ENCODE measurements at places on chromosomes 4 and X.

DNA sequence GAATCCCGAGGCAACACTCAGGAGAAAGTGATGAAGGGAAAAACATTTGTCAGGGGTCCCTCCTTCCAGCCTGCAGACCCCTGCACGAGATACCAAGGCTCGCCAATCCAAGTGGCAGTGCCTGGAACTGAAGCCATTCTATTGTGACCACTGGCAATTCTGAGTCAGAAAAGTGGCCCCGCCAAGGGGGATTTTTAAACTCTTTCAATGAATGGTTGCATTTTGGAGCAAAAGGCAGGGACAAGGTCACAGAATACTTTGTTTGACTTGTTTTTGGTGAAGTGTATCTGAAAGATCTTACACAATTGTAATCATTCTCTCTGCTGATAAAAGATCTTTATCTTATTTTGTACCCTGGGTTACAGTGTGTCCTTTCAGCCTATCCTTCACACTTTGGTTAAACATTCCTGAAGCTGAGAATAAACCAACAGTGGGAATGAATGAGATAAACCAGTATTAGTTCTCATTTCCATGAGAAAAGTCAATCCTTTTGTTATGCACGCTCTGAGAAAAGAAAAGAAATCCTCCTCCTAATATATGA lies 115.9 kb upstream of the PDLIM3 start:
- no peak for DNase-seq

DNA sequence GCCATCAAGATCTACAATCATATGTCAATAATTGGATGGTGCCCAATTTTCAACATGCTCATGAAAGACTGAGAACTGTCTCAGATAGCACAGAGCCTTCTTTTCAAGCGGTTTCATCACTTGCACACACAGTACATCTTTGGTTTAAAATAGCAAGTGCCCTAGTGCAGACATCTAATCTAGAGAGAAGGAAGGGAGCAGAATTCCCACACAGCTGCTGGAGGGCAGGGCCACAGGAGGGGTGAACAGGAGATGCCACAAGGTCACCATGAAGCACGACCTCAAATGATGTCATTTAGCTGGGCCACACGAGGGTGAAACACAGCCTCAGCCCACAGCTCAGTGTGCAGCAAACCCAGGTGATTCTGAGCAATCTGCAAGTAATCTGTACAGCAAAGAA lies 24.3 kb downstream of the LEF1 start:
- no peak for DNase-seq

GRCh38 chr4:71855944-71856343 lies 72.1 kb upstream of the GC start:
- DNase-seq: no peak

DNA sequence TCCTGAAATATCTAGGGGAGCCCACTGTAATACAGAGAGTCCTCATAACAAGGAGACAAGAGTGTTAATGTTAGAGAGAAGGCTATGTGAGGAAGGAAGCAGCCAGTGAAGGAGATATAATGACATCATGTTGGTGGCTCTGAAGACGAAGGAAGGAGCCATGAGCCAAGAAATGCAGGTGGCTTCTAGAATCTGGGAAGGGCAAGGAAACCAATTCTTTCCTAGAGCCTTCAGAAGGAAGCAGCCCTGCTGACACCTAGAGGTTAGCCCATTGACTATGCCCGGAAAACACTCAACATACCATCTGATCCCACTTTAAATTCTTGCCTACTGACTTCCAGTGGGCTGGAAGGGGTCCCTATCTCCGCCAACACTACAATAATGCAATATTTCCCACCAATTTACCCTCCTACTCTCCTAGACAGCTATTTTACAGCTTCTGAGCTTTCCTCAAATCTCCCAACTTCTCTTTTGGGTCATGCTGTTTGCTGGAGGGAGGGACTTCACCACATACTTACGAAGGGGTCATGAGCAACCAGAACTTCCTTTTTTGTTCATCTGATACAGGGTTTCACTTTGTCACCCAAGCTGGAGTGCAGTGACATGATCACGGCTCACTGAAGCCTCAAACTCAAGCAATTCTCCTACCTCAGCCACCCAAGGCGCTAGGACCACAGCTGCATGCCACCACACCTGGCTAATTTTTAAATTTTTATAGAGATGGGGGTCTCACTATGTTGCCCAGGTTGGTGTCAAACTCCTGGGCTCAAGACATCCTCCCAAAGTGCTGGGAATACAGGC lies 25.2 kb upstream of the G3BP2 start:
- no peak for DNase-seq

GRCh38 chr4:44071959-44072955 lies 376.4 kb downstream of the KCTD8 start:
- DNase-seq: no peak

GRCh38 chrX:130413415-130413814 lies 11.6 kb downstream of the RBMX2 start:
- DNase-seq: no peak

GRCh38 chr4:187883836-187884475 lies 111.6 kb upstream of the ZFP42 start:
- no peak for DNase-seq

DNA sequence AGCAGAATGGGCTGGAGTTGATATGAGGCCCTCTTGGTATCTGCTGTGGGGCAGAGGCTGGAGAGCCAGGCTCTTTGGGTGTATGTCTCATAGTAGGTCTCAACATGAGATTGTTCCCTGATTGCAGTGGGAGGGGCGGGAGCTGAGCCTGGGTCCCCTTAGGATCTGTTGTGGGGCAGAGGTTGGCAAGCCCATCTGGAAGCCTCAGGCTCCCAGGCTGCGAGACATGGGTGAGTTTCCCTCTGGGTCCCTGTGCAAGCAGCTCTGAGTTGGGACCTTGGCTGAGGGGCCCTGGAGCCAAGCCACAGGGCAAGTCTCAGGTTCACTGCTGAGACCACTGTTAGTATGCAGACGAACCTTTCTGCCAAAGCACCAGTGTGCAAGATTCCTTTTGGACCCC lies 201.9 kb downstream of the ARHGAP10 start:
- DNase-seq: no peak
